ENCODE measurements at places on chromosomes 5 and 9.

GRCh38 chr9:19782005-19782404 is 6.8 kb downstream of the SLC24A2 start:
- H3K4me3 ChIP-seq, result no peak overlapping the region
- no peak overlapping the region for H3K27ac ChIP-seq
- no peaks in the 10 kb centered on the region for H3K27me3 ChIP-seq
- DNase-seq, result no peak
- H3K36me3 ChIP-seq, result no peaks in the 10 kb centered on the region

- no peak for DNase-seq
- H3K4me1 ChIP-seq, result no peaks in the 10 kb centered on the region
- peaks cover 6% of the 10 kb centered on the region for H3K27me3 ChIP-seq
- no peak overlapping the region for H3K27ac ChIP-seq
- H3K4me3 ChIP-seq, result no peak overlapping the region
Measured at GRCh38 chr9:132809677-132810271, 68.3 kb downstream of the AK8 start.

GRCh38 chr9:86868616-86869015 is 78.7 kb downstream of the GAS1 start:
- no peak for DNase-seq
- no peaks in the 10 kb centered on the region for H3K4me1 ChIP-seq
- H3K27ac ChIP-seq, result no peak overlapping the region
- H3K27me3 ChIP-seq, result no peaks in the 10 kb centered on the region
- H3K4me3 ChIP-seq, result no peak overlapping the region
- H3K36me3 ChIP-seq, result no peaks in the 10 kb centered on the region

- no peaks in the 10 kb centered on the region for H3K27me3 ChIP-seq
Measured at GRCh38 chr5:54663866-54664265, 146.3 kb downstream of the SNX18 start.

DNA sequence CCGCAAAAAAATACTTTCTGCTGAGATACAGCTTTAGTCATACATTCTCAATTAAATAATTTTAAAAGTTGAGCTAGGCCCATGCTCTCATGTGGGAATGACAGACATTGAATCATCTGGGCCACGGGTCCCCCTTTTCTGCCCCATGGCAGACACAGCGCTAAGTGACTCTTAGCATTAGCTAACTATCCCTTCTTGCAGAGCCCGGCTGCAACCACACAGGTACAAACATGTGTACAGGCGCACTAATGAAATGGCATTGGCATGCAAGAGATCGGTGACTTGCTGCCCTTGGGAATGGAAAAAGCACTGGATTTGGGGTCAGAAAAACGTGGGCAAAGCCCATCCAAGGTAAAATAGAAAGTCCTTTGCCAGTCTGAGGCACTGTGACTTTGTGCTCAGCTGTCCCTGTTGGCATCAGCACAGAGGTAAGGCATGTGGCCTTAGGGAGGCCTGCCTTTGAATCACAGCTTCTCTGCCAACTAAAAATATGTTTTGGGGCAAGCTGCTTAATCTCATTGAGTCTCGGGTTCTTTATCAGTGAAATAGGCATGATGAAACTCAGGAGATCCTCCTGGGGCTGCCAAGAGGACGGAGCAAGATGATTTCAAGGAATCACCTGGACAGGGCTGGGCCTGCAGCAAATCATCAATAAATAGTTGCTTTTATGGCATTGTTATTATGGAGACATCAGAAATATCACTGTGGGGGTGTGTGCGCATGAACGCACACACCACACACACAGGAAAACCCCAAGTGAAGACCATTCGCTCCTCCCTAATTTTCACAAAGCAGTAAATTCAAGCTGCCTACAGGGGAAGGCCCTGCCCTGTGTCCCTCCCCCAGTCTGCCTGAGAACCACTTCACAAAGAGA is 54.2 kb downstream of the WHRN start:
- DNase-seq, result no peak
- H3K27ac ChIP-seq, result no peak overlapping the region
- no peaks in the 10 kb centered on the region for H3K27me3 ChIP-seq
- no peaks in the 10 kb centered on the region for H3K4me1 ChIP-seq

GRCh38 chr9:106758911-106759310 is 104.1 kb upstream of the ZNF462 start:
- H3K27ac ChIP-seq, result peak overlapping the region; percentile 89
- DNase-seq, result no peak
- H3K4me3 ChIP-seq, result no peak overlapping the region
- H3K4me1 ChIP-seq, result peaks cover 33% of the 10 kb centered on the region
- H3K27me3 ChIP-seq, result no peaks in the 10 kb centered on the region

DNA sequence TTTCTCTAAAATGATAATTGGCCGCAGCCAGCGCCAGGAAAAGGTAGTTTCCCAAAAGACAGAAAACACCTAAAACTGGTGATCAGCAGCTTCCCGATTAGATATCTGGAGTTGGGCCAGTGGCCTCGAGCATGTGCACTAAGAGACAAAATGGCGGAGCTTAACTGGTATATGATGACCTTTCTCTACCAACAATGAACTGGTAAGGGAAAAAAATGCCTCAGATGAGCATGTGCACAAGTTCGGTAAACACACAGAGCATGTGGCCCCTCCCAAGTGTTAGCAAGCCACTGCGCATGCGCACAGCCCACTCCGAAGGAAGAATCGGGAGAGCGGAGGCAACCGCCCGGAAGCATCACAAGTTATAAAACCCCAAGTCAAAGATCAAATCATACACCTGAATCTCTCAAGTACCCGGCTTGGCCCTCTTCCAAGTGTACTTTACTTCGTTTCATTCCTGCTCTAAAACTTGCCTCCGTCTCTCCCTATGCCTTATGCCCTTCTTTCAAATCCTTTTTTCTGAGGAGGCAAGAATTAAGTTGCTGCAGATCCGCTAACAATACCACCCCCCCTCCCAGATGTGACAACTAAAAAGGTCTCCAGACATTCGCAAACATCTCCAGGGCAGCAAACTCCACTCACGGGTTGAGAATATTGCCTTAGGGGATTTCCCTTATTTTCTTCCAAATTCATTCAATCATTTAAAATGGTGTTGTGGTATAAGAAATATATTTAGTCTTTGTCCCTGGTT is 15.0 kb upstream of the PTBP3 start:
- DNase-seq, result peak; percentile 82
- H3K4me3 ChIP-seq, result peak overlapping the region; percentile 57
- no peaks in the 10 kb centered on the region for H3K4me1 ChIP-seq
- no peaks in the 10 kb centered on the region for H3K27me3 ChIP-seq
- H3K36me3 ChIP-seq, result no peaks in the 10 kb centered on the region

DNA sequence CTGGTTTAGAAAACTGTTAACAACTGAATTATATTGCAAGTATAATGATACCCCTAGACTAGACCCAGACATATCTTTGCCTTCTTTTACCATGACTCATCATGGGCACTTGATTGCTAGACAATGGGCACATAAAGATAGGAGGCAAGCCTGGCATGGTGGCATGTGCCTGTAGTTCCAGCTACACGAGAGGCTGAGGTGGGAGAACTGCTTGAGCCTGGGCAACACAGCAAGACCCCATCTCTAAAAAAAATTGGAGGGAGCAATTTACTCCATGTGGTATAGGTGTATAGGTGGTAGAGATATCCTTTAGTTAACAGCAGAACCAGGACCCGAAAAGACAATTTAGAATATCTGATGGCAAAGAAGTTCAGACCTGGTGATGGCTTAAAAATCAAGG is 51.6 kb downstream of the ELOVL7 start:
- H3K4me3 ChIP-seq, result no peak overlapping the region
- no peak for DNase-seq
- H3K27me3 ChIP-seq, result no peaks in the 10 kb centered on the region
- H3K36me3 ChIP-seq, result no peaks in the 10 kb centered on the region
- no peaks in the 10 kb centered on the region for H3K4me1 ChIP-seq
- no peak overlapping the region for H3K27ac ChIP-seq

DNA sequence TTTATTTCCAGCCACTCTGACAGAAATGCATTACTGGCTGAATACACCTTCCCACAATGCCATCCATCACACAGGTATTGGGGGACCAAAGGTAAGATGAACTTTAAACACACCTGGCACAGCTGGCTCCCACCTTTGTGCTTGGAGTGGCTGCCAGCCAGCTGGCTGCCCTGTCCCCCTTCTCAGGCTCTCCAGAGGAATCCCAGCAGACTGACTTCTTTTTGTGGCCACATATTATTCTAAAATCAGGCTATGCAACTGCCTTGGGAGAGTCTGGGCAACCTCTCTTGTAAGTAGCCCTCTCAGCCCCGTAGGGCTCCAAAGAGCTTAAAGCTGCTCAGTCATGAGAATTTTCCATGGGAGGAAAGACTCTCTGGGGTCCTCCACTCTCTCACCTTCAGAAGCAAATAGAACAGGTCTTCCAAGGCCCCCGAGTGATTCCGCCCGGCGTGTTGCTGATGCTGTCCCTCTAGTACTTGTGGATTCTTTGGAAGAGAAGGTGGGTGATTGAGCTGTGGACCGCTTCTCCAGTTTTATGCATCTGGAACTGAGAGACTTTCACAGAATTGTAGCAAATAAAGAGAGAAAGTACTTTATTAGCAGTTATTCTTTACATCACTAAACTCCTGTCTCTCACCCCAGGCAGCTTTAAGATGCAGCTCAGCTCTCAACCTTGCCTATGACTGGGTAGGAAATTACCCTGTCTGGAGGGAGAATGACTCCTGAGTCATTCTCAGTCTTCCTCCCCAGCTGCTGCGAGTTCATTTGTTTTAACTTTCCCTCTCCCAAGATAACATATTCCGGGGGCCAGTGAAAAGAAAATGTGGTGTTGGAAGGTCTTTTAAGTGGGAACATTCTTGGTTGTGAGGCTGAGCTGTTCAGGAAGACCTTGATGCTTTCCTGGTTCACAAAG is 159.4 kb upstream of the PITX1 start:
- H3K27me3 ChIP-seq, result no peaks in the 10 kb centered on the region
- no peak overlapping the region for H3K27ac ChIP-seq
- H3K36me3 ChIP-seq, result no peaks in the 10 kb centered on the region
- H3K4me1 ChIP-seq, result peaks cover 4% of the 10 kb centered on the region
- H3K4me3 ChIP-seq, result no peak overlapping the region

GRCh38 chr9:37990404-37991015 is 78.5 kb downstream of the SHB start:
- H3K4me3 ChIP-seq, result no peak overlapping the region
- H3K27me3 ChIP-seq, result no peaks in the 10 kb centered on the region
- H3K4me1 ChIP-seq, result peaks cover 23% of the 10 kb centered on the region
- no peak for DNase-seq

GRCh38 chr9:113227436-113227835 is 6.1 kb downstream of the SLC31A1 start:
- H3K4me1 ChIP-seq, result no peaks in the 10 kb centered on the region
- H3K27ac ChIP-seq, result no peak overlapping the region
- H3K27me3 ChIP-seq, result no peaks in the 10 kb centered on the region
- no peak overlapping the region for H3K4me3 ChIP-seq

DNA sequence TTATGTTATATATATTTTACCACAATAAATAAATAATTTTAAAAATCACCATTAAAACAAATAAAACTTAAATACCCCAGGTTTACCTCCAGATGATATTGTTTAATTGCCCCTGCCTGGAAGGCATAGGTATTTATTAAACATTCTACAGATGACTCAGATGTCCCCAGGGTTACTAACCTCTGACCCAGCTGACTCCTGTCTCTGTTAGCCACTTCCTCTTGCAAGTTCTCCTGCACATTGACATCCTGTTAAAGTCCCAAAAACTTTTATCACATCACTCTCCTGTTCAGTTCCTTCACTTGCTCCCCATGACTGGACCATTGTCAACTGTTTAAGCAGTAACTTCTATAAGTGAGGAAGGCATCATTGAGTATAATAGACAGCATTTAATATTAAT is 37.0 kb upstream of the RAB3C start:
- no peaks in the 10 kb centered on the region for H3K27me3 ChIP-seq
- no peak overlapping the region for H3K27ac ChIP-seq
- no peaks in the 10 kb centered on the region for H3K36me3 ChIP-seq
- H3K4me3 ChIP-seq, result no peak overlapping the region

DNA sequence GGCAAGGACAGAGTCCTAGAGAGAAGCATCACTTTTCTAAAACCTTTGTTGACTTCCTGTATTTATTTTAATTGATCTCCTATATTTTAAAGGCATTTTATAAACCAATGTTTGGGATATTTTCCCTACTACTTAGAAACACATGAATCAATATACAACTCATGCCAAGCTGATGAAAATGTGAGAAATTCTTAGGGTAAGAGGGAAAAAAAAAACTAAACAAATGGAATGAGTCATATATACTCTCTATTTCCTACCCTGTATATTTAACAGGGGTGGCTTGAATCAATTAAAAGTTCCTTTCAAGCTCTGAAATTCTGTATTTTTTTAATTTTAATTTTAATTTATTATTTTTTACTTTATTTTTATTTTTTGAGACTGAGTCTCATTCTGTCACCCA is 19.6 kb downstream of the BAAT start:
- DNase-seq, result no peak
- no peak overlapping the region for H3K4me3 ChIP-seq
- H3K36me3 ChIP-seq, result no peaks in the 10 kb centered on the region
- H3K27ac ChIP-seq, result no peak overlapping the region

GRCh38 chr5:31116466-31117031 is 76.9 kb upstream of the CDH6 start:
- H3K27me3 ChIP-seq, result no peaks in the 10 kb centered on the region
- H3K27ac ChIP-seq, result no peak overlapping the region
- H3K4me1 ChIP-seq, result no peaks in the 10 kb centered on the region
- no peak overlapping the region for H3K4me3 ChIP-seq
- H3K36me3 ChIP-seq, result no peaks in the 10 kb centered on the region
- no peak for DNase-seq

DNA sequence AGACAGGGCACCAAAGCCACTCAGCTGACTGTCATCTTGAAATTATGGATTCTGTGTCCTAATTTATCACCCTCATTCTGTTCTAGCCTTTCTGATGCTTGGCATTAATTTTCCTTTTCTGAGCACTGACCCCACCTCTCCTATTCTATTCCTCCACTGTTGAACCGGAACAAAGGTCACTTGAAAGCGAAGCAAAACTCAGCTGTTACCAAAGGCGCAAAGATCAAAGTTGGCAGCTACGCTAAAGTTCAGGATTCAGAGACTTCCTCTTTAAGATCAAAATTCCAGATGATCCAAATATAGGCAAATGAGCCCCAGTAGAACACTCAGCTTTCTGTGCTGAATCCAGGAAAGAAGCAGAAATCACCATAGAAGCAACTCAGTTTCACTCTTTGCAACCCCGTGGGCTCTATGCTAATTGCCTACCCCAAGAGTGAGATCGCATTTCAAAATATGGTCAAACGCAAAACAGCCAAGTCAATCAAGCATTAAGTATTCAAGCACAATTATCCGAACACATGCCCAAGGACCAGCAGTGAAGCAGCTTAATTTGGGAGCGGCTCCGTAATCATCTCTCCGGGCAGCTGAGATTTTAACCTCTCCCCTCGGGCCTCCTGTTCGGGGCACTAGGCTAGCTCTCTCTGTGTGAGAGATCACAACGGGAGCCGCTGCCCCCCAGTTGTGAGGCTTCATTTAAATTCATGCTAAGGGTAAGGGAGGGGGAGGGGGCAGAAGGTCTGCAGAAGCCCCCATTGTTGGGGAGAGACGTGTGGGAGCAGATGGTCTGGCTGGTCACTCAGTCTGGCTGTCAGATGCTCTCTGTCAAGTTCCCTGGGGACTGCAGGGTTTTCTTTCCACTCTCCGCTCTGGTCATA is 288.6 kb downstream of the ELAVL2 start:
- H3K36me3 ChIP-seq, result no peaks in the 10 kb centered on the region
- no peaks in the 10 kb centered on the region for H3K4me1 ChIP-seq
- DNase-seq, result no peak
- H3K27ac ChIP-seq, result no peak overlapping the region

GRCh38 chr9:113274474-113275156 is 757 bp downstream of the CDC26 start:
- H3K4me3 ChIP-seq, result peak overlapping the region; percentile 95
- H3K36me3 ChIP-seq, result peaks cover 69% of the 10 kb centered on the region
- H3K27me3 ChIP-seq, result no peaks in the 10 kb centered on the region
- no peak for DNase-seq
